ENCODE measurements at places on chromosomes 13 and 19.
A peak's percentile ranks its signal among the peaks of the same experiment; 100 is the strongest.

GRCh38 chr19:50838239-50838638, 4.9 kb upstream of the KLK15 start:
- DNase-seq, result no peak

DNA sequence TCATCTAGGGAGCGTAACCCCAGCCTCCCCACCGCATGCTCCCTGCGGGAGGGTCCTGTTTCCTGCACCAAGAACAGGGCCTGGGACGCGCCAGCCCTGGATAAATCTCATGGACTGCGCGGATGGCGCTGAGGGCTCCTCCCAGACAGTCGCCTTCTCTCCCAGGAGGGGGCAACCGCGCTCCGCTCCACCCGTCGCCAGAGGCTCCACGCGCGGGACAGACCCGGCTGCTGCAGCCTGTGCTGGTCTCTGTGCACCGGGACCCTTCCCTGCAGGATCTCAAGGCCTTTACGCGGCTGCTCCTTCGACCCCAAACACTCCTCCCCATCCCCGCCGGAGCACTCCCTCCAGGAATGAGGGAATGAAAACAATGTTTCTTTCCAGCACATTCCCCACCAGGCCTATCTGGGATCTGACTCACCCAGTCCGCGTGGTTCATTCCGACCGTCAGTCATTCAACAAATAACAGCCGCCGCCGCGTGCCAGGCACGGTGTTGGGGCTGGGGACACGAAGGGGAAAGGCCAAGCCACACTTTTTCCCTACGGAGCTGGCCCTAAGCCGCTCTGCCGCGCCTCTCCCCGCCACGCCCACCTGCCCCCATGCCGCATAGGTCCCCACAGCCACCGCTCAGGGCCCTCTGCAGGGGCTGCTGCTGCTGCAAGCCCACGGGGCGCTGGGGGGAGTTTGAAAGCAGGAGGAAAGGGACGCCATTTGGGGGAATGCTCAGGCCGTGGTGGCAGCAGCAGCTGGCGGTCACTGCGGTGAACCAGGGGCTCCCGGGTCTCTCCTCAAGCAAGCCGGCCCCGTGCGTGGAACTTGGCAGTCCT, 6.0 kb downstream of the PNMA8B start:
- no peak for DNase-seq

DNA sequence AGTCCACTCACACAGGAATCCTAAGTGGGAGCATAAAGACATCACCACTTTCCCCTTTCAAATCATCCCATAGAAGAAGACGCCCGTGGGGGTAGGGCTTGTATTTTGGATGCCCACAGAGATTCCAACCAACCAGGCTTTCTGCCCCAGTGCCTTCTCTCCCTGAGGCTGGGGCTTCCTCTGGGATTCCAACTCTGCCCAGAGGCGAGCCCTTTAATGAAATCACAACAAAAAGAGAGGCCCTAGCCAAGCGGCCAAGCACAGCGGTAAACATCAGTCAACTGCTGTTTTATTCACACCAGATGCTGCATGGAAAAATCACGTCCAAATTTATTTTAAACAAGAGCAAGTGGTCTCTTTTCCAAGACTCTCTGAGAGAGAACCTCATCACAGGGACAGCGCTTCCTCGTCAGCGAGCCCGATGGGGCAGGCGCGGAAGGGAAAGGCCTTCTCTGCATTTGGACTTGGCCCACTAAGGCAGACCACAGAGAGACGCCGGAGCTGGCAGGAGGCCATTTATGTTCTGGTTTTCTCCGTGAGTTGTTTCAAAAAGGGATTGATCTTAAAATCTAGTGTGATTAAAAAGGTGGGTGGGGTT, 31.5 kb downstream of the ADPRHL1 start:
- DNase-seq, result no peak

DNA sequence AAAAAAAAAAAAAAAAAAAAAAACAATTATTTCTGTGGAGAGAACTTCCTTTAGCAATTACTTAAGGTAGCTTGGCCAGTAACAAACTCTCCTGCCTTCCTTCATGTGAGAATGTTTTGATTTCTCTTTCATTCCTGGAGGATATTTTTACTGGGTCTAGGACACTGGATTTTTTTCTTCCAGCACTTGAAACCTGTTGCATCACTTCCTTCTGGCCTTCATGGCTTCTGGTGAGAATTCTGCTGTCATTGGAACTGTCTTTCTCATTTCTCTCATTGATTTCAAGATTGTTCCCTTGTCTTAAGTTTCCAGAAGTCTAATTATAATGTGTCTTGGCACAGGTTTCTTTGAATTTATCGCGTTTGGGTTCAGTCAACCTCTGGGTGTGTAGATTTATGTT, 19.3 kb upstream of the RAB20 start:
- no peak for DNase-seq

DNA sequence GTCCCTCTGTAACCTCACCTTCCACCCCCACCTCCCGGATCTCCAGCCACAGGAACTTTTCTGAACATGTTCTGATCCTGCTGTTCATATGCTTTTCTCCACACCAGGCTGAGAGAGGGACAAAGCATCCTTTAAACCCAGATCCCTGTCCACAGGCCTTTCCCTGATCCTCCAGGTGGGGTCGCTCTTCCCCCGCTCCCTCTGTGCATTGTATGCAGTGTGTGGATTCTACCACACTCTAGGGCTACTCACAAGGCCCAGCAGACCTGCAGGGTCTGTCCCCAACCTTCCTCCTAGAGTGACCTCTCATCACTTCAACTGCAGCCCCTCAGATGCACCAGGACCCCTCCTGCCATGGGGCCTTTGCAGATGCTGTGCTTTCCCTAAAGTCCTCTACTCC, 1200.6 kb downstream of the UQCRFS1 start:
- DNase-seq, result no peak

GRCh38 chr19:7382694-7383093, 34.0 kb downstream of the ARHGEF18 start:
- no peak for DNase-seq

- no peak for DNase-seq
These were observed 165.6 kb upstream of the MIR17HG start for GRCh38 chr13:91181892-91182291.

GRCh38 chr19:38657633-38658222, 10.3 kb downstream of the ACTN4 start:
- DNase-seq, result no peak

DNA sequence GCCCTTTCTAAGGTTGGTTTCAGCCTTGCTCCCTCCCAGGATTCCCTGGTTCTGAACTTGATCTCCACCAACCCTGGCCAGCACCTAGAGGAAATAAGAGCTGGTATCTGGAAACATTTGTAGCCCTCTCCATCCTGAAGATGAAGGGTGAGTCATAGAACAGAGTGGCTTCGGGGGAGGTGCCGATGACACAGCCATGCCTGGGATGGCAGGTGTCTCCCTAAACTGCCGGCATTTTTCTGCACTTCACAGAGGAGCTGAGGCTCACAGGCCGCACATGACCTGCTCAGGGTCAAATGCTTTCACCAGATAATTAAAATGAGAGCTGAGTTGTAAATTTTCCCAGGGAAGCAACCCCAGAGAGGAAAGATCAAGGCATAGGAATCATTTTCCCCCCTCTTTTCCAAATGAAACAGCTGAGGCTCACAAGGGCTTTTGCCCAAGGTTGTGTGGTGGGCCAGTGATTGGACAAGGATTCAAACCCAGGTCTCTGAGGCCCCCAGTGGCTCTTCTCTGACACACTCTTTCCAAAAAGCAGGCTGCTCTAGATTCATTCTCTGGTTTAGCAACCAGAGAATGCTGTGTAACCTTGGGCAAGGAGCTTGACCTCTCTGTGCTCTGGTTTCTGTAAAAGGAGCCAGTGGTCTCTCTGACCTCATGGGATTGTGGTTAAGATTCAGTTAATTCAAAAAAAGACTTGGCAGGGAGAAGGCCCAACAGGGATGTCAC, 1.2 kb upstream of the SLC25A42 start:
- no peak for DNase-seq

DNA sequence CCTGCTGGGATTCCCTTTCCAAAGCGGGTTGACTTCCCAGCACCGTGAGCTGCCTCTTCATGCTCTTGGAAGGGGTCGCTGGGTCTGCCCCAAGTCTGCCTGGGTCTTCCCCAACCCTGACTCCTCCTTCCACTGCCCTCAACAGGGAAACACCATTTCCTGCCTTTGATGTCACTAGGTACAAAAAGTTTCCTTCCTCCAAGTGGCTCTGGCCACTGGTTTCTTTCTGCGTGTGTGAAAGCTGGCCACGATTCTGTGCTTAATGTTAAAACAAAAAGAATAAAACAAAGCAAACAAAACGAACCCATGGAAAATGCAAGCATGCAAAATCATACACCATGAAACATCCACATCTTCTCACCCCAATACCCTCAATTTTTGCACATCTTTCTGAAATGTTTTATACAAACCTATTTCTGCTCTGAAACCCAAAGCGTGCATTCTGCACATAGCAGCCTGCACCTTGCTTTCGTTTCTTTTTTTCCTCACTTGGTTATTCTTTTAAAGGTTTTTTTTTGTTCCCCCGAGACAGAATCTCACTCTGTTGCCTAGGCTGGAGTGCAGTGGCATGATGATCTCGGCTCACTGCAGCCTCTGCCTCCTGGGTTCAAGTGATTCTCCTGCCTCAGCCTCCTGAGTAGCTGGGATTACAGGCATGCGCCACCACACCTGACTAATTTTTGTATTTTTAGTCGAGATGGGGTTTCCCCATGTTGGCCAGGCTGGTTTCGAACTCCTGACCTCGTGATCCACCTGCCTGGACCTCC, 12.5 kb upstream of the TNFSF9 start:
- DNase-seq, result no peak

GRCh38 chr19:33374236-33374714, 766 bp downstream of the CEBPG start:
- peak; percentile 60 for DNase-seq

GRCh38 chr13:88926890-88927502, 1255.8 kb downstream of the SLITRK5 start:
- DNase-seq, result no peak

DNA sequence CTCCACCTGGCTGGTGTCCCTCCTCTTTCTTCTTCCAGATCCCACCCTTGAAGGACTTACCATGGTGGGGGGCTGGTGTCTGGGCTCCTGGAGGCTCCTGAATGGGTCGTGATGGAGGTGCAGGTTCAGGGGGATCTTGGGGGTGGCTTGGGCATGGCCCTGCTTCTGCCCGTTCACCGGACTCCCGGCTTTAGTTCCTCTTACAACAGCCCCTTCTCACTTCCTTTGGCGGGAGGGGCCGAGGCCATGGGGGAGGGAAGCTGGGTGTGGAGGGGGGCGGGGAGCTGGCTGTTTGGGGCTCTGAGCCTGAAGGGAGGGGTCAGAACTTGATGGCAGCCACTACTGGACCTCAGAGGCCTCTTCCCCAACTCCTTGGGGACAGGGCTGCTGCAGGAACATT, at the start of gene MYO1F:
Gene MYO1F (minus strand): TSS at position 196 of the 400 bp plus-strand sequence. CDS start 133 bp downstream, at position 63.
- no peak for DNase-seq

DNA sequence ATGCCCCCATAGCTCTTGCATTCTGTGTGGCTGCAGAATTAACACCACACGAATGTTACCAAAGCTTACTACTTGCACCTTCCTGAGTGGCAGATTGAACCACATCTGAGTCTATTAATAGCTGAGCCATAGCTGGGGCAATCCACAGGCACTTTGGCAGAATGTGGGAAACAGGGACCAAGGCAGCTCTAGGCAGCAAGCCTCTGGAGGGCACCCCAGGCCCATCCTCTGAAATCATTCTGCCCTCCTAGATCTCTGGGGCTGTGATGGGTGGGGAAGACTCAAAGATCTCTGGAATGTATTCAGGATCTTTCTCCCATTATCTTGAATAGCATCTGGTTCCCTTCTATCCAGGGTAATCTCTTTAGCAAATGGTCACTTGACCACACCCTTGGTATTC, 139.3 kb downstream of the TNFRSF19 start:
- DNase-seq, result no peak

DNA sequence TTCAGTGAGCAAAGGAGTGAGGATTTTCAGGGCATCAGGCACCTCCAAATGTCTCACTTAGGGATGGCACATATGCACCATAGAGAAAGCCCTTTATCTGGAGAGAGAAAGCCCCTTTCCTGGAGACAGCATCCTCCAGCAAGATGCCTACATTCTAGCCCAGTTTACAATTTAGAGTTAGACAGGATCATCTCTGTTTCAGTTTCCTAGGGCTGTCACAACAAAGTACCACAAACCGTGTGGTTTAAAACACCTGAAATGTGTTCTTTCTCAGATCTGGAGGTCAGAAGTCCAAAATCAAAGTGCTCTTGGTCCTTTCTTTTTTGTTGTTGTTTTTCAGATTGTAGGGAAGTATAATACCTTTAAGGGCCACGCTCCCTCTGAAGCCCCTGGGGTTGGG, 61.8 kb downstream of the MBNL2 start:
- no peak for DNase-seq

DNA sequence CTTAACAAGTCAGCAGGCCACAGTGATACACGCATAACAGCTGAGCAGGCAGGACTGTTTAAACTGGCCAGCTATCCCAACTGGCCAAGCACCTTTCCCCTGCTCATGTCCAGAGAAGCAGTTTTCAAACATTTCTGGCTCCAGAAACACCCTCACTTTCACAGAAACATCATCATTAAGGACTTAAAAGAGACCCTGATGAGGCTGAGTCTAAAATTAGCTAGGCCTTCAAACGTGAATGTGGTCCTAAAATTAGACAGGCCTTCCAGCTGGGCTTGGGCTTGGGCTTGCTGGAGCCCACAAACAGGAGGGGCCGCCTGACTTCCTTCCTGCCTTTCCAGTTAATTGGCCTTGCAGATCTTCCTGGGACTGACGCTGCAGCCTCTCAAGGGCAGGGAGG, 334.2 kb downstream of the DNAJC15 start:
- DNase-seq, result no peak

GRCh38 chr19:47002853-47003610, 16.6 kb upstream of the NPAS1 start:
- DNase-seq, result no peak

- DNase-seq, result peak; percentile 48
These were observed 594 bp downstream of the ZNF146 start for GRCh38 chr19:36215276-36216123.

DNA sequence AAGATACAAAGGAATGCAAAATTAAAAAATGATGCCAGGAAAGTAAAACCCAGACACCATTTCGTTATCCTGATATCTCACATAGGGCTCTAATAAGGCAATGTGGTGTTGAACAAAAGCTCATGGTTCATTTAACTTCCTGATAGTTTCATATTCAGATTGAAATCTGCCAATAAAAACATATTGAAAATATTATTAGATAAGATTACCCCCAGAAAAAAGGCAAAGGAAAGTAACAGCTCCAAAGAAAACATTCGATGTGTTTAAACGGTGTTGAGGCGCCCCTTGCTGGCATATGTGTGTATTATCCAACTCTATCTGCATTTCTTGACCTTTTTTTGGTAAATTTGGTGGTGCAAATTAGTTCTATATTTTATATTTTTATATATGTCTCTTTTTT, 75.9 kb downstream of the ESD start:
- peak; percentile 2 for DNase-seq

DNA sequence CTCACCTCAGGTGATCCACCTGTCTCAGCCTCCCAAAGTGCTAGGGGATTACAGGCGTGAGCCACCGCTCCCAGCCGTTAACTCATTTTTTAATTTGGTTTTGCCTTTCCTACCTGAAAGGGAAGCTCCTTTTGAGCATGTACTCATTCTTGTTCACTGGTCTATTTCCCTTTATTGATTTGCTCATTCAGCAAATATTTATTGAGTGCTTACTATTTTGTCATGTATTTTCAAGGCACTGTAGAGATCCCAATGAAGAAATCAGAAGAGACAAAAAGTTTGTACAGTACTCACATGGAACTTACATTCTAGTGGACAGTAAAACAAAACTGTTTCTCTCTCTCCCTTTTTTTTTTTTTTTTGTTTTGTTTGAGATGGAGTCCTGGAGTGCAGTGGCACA, 13.8 kb downstream of the SPACA6 start:
- no peak for DNase-seq

- DNase-seq, result no peak
These were observed 84.7 kb upstream of the GPR183 start for GRCh38 chr13:99391781-99392469.
